ENCODE measurements at places on chromosomes 6 and 20.

DNA sequence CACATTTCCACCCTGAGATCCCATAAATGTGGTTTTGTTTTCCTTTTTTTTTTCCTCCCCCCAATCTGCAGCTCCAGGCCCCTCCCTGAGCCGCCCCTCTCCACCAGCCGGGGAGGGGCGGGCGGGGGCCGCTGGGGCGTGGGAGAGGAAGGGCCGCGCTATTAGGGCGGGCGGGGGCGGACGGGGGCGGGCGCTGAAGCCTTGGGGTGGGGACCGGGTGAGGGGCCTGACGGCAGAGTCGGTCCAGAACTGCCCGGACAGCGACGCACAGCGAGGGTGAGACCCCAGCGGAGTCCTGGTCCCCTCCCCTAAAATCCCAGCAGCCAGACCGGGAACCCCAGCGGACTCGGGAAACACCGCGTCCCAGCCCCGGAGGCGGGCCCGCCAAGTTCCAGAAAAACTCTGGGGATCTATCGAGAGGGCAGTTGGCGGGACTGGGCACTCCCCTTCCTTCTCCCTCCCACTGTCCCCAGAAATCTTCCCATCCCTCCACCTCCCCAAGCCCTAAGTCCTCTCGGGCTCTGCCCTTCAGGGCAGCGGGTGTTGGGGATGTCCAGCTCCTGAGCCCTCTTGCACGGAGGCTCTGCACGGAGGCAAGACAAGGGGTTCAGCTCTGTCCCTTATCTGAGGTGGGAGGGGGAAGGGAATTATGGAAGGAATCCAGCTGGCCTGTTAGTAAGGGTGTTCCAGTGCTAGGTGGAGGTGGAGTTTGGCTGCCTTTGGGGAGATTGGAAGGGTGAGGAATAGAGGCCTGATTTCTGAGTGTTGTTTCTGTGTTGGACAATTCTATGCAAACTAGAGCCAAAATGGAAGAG lies at the start of gene PRICKLE4:
TSS of gene PRICKLE4 (plus strand) at position 232 of the 815 bp plus-strand sequence. CDS start 2,692 bp downstream, outside the sequence.
- DNase-seq = no peak

DNA sequence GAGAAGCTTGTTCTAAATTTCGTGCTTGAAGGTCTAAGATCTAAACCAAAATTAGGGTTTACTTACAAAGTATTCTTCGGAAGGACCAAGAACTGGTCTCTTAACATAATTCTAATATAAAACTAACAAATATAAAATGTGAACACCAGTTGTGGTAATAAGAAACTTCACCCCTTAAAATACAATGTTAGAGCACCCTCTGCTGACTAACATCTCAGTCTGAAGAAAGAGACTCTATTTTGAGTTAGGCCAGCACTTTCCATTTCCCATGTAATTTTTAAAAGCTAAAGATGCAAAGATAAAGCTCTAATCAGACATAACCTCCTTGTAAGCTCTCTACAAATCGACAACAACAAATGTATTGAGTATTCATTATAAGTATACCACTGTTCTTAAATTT lies 24.6 kb downstream of the ATG5 start:
- DNase-seq = no peak

- DNase-seq = no peak
These were observed 9.7 kb downstream of the BTN3A1 start for GRCh38 chr6:26411751-26412150.

GRCh38 chr20:45105317-45105716 lies 4.4 kb upstream of the KCNS1 start:
- no peak for DNase-seq

GRCh38 chr6:11143394-11144371 lies 32.2 kb upstream of the ERVFRD-1 start:
- DNase-seq = no peak

- DNase-seq = no peak
These were observed 219.8 kb downstream of the ERMARD start for GRCh38 chr6:169971081-169971861.
